ENCODE measurements at places on chromosomes 5 and 9.

GRCh38 chr5:145293716-145294115 lies 541.4 kb downstream of the PRELID2 start:
- no peak for DNase-seq

DNA sequence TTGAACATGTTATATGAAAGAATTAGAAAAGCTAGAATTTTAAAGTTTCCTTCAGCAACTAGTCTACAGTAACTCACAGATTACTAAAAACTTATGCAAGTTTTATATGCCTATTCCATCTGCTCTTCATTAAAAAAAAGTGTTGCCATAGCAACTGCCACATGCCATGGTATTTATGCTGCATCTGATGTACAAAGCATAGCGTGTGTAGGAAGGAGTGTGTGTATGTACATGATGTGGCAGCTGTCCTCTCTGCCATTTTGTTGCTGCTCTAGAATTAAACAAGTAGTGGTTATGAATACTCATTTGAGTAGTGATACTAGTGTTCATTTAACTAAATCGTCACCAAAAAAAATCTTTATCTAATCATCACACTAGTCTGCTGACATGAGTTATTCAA lies 593.5 kb downstream of the CETN3 start:
- DNase-seq, result no peak

- DNase-seq, result peak; percentile 95
Observed at GRCh38 chr5:141512390-141512910, 23.6 kb downstream of the PCDHGC5 start.

DNA sequence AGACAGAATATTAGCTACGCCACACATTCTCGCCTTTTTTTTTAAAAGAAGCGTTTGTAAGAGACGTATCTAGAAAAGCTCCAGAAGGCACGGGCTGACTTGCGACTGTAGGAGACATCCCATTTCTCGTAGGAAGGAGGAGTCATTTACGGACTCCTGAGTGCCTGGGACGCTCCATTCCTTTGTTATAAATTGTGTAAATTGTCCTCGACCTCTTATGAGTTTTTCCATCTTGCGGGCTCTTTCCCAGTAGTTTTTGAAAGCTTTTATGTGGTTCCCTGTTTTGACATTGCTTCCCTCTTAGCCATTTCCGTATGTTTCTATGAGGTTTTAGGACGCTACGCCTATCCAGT lies 1.0 kb downstream of the RABL6 start:
- no peak for DNase-seq

DNA sequence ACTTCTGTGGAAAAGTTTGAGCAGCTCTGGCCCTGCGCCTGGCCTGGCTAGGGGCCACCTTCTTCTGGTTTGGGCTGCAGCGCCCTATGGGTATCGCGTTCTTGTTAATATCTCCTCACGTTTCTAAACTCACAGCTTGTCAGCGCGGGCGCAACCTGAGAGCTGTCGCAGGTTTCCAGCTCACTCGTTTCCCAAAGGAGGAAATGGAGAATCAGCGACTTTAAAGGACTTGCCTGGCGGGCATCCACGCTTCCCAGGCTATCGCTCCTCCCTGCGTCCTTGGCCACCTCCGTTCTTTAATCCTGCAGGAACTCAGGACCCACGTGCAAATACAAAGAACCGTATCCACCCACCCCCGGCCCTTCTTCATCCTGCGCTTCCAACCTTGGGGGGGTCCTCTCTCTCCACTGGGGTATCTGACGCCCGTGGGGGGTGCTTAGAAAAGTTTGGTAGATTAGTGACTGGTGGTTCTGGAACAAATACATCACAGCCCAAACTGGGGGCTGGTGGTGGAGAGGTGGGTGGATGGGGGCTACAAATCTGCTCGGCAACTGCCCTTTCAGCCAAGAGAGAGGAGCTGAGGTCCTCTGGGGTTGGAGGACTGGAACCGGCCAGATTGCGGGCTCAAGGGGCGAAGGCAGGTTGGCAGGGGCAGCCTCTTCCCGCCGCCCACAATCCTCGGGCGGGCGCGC lies 578 bp upstream of the PSAT1 start:
- peak; percentile 19 for DNase-seq

- DNase-seq, result no peak
Observed at GRCh38 chr5:98954392-98955028, 25.7 kb upstream of the CHD1 start.

DNA sequence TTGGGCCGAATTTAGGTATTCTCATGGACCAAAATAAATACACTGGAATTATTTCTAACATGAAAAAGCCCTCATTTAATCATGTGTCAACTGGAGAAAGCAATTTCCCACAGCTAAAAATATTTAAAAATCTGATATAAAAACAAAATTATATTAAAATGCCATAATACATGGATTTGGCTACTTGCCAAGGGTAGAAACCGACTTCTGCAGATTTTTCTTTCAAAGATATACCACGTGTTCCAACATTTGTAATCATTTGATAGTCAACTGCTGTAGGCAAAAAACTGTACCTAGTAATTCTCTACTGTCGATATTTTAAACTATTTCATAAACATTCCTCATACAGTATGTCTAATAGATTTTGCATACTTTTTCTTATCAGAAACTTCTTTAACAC lies 237.6 kb downstream of the FBXL17 start:
- DNase-seq, result no peak
